Muscle of back (tissue), 13 donors: ENCODE measurements at places on chromosomes 3 and 15.

DNA sequence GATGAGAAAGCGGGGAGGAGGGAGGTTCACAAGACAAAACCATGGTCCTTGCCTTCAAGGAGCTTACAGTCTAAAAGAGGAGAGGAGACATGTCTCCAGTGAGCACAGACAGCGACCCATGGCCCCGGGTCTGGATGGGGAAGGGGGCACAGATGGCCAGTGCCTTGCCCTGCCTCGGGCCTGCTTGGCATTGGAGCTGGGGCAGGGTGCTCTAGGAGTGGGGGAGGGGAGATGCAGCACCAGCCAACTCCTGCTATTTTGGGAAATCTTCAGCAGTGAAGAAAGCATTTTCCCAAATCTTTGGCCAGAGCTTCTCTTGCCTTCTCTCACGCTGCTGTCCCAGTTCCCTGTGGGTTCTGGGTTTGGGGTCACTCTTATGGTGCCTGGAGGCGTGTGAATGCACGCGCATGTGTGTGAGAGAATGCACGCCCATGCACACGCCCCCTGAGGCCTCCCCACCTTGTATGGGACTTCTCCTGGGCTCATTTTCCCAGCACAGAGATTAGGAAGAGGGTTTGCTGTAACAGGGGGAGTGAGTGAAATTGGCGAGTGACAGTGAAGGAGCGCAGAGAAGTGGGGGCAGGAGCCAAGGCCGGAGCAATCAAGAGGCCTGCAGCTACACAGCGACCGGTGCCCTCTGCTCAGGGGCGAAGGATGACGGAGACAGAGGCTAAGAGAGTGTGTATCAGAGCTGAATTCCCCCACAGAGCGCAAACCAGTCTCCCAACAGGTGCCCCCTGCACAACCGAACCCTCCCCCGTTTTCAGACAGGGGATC, 71.5 kb downstream of the SEMA5B start:
- DNase-seq: no peak

GRCh38 chr3:111761309-111761795, 97.7 kb upstream of the PHLDB2 start:
- peak; percentile 74 for DNase-seq

- DNase-seq: no peak
These were observed 213.0 kb downstream of the NECTIN3 start for GRCh38 chr3:111284503-111285183.

DNA sequence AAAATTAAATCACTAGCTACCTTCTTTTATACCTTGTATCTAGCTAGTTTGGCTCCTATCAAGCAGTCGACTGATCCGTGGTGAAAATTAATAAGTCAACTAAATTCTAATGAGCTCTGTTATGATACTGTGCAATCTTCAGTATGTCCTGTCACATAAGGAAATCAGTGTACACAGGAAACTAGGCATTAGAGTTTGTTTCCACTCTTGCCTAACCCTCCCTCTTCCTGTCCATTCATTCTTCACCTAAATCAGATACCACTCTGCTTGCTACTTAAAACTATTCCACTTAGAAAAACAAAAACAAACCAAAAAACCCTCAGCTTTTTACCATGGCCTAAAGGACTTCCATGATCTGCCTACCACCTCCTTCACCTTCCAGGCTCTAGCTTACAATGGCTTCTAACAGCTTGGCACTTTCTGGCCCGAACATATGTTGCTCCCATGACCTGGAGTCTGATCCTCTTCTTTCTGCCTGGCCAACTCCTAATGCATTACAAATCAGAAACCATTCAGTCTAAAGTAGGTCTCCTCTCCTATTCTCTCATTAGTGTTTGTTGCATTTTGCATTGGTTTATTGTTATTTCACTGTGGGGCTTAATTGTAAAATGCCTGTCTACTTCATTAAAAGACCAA, 7.9 kb downstream of the RFC4 start:
- no peak for DNase-seq

DNA sequence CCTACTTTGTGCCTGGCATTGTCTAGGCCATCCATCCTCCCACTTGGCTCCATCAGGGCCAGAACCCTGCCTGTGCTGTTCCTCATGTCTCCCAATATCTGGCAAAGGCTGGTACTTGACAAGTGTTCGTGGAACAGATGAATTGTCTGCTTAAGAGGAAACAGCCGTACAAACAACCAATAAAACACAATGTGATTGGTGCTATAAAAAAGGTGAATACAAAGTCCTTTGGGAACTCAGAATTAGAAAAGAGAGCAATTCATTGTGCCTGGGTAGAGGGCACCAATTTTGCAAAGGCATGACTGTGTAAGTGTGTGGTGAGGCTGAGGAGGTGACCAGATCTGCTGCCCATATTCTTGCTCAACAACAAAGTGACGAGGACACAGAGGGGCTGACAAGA, 164.5 kb upstream of the PPP2R3A start:
- no peak for DNase-seq

GRCh38 chr3:78632925-78633553, 1134.8 kb downstream of the ROBO1 start:
- DNase-seq: no peak
